Heart left ventricle (tissue), 16 donors: ENCODE measurements at places on chromosomes 4 and X.
A peak's percentile ranks its signal among the peaks of the same experiment; 100 is the strongest.

GRCh38 chr4:147761218-147761883 is 29.5 kb downstream of the ARHGAP10 start:
- DNase-seq: no peak

- no peak for DNase-seq
Measured at GRCh38 chr4:137677863-137678262, 145.6 kb upstream of the PCDH18 start.

GRCh38 chr4:111960241-111960667 is 185.0 kb upstream of the FAM241A start:
- no peak for DNase-seq

DNA sequence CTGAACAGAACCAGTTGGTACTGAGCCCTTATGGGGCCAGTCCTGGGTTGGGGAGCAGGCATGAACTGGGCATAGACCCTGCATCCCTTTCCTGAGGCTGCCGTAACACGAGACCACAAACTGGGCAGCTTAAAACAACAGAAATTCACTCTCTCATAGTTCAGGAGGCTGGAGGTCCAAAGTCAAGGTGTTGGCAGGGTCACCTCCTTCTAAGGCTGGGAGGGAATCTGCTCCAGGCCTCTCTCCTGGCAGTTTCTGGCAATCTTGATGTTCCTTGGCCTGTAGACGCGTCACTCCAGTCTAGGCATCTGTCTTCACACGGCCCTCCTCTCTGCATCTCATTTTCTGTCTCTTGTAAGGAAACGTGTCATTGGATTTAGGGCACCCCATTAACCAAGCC is 19.8 kb upstream of the SORCS2 start:
- DNase-seq: peak; percentile 2

DNA sequence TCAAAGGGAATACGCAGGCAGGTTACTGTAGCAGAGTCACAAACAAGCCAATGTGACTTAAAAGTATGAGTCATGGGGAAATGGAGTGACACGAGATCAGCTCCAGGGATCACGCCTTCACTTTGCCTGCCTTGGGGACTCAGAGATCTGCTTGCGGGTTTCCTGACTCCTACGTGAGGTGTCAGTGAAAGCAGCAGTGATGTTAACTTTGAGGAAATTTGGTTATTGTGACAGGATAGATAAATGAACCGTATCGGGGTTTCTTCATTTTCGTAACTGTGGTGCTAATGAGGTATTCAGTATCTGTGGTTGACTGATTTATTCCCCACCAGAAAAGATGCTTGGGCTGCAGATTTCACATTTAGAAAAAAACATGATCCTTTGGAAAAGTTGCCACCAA is 383.3 kb upstream of the ZFP42 start:
- no peak for DNase-seq

GRCh38 chr4:163404580-163404979 is 60.9 kb downstream of the NPY5R start:
- DNase-seq: no peak

GRCh38 chr4:126701756-126702155 is 931.0 kb upstream of the INTU start:
- DNase-seq: peak; percentile 53

DNA sequence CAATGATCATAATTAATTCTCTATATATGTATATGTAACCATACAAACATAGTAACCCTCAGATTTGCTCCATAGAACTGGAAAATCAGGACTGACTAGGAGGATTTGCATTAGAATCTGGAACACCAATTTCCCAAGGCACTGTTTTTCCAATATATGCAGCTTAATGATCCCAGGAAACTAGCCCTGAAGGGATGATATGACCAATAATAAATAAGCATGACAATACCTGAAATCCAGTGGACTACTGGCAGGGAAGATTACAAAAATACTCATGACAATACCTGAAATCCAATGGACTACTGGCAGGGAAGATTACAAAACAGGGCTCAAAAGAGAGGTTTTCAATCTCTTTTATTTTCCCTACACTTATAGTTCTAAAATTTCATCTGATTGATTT is 98.4 kb downstream of the PCDH7 start:
- no peak for DNase-seq

- no peak for DNase-seq
Measured at GRCh38 chr4:56099378-56099786, 150.6 kb downstream of the CEP135 start.

DNA sequence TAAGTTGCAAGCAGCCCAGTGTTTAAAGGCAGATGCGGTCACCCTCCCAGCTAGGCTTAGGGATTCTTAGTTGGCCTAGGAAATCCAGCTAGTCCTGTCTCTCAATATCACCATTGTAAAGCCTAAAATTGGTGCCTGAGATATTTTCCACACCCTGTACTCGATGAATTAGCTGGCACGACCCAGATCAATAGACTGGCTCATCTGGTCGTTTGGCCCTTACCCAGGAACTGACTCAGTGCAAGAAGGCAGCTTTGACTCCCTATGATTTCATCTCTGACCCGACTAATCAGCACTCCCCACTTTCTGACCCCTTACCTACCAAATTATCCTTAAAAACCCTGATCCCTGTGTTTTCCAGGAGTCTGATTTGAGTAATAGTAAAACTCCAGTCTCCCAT is 384.9 kb upstream of the SLC7A11 start:
- no peak for DNase-seq

DNA sequence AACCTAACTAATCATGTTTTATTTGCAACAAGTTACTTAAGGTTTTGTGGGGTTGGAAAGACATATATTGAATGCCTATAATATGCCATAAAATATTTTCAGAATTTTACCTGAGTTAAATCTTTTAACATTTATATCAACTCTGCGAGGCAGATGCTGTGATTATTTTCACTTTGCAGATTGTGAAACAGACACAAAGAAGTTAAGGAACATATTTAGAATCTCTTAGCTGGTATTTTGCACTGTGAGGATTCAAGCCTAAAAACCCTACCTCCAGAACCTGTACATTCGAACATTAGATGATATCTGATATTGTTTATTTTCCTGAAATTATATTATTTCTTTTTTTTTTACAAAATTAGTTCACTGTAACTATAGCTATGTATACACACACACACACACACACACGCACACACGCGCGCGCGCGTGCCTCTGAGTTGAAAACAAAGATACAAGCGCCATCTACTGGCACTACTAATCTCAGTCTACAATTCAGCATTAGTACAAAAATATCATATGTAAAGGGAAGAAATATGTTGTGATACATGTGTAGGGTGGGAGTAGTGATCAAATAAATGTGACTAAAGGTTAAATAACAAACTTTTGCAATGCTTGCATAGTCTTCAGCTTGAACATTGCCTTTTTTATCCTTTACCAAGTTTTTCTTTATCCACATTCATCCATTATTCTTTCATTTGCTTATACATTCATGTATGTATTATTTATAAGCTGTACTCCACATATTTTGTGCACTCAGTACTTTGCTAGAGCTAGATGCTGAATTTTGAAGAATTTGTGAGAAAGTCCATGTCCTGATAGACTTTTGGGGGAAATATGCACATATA is 61.5 kb downstream of the ANXA10 start:
- peak; percentile 48 for DNase-seq

DNA sequence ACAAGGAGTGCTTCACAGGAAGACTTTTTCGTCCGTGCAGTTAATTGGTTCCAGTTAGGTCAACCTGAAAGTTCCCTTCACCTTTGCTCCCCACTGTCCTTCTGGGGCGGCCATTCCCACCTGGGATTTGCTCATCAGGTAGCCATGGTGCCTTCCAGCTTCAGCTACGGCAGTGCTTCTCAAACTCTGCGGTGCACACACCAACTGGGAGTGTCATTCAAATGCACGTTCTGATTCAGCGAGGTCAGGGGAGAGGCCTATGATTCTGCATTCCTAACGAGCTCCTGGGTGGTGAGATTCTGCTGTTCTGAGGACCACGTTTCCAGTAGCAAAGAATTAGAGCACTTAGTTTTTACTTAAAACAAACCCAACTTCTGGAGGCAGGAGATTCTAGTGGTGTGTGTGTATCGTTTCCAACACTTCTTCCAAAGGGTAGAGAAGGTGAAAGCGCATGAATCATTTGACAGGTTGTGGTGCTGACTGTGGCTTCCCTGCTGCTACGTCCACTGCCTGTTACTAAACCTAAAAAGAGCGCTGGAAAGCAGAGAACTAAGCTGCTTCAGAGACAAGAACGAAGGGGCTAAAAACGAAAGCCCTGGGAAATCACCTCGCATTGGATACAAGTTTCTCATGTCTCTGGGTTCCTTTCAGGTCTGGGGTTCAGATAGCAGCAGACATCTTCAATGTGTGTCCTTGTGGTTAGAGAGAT is 4.7 kb upstream of the HELT start:
- DNase-seq: no peak

DNA sequence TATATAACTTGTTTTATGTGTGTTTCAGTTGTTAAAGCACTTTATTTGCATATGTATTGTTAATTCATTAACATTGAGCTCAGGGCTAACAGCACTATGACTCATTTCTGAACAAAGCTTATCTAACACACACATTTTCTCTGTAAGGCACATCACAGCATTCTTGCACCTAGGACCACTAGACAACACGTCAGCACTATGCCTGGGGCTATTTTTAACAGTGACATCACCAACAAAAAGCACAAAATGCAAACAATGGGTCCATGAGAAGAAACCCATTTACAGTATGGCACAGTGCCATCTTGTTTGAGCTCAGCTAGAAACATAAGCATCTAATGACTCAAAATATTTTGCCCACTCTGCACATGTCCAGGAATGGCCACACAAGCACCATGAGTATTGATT is 124.4 kb downstream of the RELL1 start:
- DNase-seq: no peak

DNA sequence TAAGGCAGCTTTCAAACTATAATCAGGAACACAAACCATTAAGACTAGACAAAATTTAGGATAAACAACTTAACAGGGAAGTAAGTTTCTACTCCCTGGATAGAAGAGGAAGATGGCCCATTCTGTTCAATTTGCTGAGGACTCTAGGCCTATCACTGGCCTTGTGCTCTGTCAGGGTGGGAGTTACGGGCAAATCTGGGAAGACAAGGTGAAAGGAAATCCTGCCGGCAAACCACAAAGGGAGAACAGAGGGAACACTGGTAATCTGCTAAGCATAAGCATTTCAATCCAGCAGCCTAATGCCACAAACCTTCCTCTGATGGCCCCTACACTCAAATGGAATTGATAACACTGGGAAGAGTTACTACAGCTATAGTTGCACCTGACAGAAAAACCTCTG is 8.3 kb downstream of the GPR82 start:
- DNase-seq: no peak

GRCh38 chr4:152245680-152246079 is 290.2 kb downstream of the FBXW7 start:
- no peak for DNase-seq

DNA sequence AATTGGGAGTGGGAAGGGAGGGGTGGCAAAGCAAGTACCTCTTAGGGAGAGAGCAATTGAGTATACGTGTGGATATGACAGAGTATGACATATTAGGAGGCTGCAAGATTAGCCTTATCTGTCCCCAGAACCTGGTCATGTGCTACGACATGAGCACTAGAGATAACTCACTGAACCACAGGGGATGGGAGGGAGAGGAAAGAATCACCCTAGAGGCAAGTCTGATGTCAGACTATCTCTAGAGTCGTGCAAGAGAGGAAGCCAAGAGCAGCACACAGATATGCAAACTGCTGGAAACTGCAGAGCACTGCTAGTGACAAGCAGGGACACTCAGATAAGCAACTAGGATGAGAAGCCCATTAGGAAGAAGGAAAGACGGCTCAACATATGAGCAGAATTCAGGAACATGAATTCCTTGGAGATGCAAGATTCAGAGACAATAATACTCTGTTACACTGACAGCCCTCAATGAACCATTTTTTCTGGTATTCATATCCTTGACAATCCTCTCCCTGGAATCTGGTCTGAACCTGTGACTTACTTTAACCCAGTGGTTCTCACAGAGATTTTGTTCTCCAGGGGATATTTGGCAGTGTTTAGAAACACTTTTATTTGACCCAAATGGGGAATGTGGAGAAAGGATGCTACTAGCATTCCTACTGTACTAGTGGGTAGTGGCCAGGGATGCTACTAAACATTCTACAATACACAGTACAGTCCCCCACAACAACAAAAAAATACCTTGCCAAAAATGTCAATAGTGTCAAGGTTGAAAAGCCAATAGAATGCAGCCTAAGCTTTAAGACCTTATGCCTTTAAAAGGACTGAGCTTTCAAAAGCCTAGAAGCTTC is 84.0 kb upstream of the BMP2K start:
- peak; percentile 46 for DNase-seq

DNA sequence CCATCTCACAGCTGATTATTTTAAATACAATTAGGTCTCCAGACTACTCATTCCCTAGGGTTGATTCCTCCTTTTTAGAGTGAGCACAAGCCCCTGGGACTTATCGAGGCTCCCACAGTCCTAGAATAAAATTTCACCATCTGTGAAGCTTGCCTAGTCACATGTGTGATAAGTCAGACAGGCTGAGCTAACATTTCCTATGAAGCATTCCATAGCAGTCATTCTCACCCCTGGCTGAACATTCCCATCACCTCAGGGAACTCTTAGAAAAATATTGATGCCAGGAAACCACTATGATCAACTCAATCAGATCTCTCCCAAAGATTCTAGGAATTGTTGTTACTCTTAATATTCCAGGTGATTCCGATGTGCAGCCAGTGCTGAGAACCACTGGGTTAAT is 37.7 kb downstream of the ARHGEF9 start:
- no peak for DNase-seq

- DNase-seq: no peak
Measured at GRCh38 chrX:148530464-148531077, 30.2 kb downstream of the AFF2 start.

DNA sequence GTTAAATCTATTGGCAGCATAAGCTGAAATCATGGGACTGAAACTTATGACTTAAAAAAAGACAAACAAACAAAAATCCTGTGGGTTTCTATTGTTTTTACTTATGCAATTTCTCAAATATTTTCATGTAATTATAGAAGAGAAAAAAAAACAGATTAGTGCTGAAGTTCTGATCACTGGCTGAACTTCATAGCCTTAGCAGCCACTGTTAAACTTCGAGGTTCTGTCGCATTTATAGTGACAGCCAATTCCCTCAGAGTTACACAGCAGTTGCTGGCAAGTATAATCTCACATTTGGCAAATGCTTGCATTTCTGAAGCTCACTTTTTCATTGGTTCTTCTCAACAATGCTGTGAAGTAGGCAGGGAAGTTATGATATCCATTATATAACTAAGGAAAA is 748.9 kb upstream of the MAGEB2 start:
- no peak for DNase-seq

DNA sequence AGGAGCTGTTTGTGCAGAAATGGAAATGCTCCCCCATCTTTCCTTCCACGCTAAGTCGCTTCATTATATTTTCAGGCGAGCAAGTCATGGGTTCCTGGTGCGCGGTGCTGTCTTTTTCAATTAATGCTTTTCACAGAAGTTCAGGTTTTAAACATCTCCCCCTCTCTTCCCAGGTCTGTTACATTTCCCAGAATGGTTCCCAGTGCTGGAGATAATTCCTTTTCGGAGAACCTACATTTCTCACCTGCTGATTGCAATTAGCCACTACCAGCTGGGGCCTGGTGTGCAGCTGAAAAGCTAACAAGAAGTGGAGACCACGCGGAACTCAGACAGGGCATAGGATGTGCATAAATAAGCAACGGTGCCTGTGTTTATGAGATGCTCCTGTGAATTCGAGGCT is 217.8 kb downstream of the MID1IP1 start:
- no peak for DNase-seq

- no peak for DNase-seq
Measured at GRCh38 chrX:55210931-55211677, 9.0 kb upstream of the PAGE5 start.
